SJSA1 (cell line): ENCODE measurements at places on chromosomes 2 and 18. TPM values are rescaled to one million over a fixed set of nuclear protein-coding genes. Genes with fewer than 3 reads are reported as not detected.
A peak's percentile ranks its signal among the peaks of the same experiment; 100 is the strongest.

Gene NCKAP5
- 1.2 and 2.5 TPM in 2 replicates for total RNA-seq

Gene HS1BP3
- 17.2 and 32.3 TPM in 2 replicates for total RNA-seq

Gene LYPD6B
- 35.7 and 43.3 TPM in 2 replicates for total RNA-seq

Gene PRKAG3
- not detected in 2 replicates for total RNA-seq

DNA sequence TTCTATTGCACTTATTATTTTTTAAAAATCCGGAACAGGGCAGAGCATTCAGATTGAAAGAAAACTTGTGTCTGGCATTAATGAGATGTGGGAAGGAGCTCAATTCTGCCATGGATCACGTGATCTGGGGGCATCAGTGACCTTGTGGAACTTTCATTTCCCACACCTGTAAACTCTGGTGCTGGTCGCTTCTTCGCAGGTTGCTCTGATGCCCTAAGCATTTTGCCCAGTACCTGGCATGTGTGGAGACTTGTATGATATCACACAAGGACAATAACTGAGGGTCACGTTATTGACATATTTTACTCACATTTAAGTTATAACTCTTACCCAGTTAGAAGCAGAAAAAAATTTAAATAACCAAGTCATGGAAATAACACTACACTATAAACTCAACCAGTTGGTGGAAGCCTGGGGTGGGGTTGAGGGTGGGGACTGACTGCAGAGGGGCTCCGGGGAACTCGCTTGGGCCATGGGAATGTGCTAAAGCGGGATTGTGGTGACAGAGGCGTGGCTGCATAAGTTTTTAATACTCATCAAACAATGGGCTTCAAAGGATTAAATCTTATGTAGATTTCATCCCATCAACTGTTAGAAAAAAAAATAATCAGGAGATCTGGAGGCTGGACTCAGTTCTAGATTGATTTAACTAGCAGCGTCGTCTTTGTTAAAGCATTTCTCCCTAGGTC, 36.5 kb downstream of the ST3GAL5 start:
- H3K36me3 ChIP-seq, result peaks cover 65% of the 10 kb centered on the region
- no peak overlapping the region for H3K4me3 ChIP-seq
- peak; percentile 16 for DNase-seq
- H3K27me3 ChIP-seq, result no peaks in the 10 kb centered on the region

- H3K27ac ChIP-seq, result no peak overlapping the region
- no peaks in the 10 kb centered on the region for H3K4me1 ChIP-seq
- no peaks in the 10 kb centered on the region for H3K36me3 ChIP-seq
- no peaks in the 10 kb centered on the region for H3K27me3 ChIP-seq
- DNase-seq, result no peak
Measured at GRCh38 chr18:29041976-29042375, 865.0 kb upstream of the CDH2 start.

GRCh38 chr18:66534110-66534509, 69.8 kb downstream of the CDH19 start:
- H3K36me3 ChIP-seq, result no peaks in the 10 kb centered on the region
- no peaks in the 10 kb centered on the region for H3K4me1 ChIP-seq
- no peak overlapping the region for H3K27ac ChIP-seq

DNA sequence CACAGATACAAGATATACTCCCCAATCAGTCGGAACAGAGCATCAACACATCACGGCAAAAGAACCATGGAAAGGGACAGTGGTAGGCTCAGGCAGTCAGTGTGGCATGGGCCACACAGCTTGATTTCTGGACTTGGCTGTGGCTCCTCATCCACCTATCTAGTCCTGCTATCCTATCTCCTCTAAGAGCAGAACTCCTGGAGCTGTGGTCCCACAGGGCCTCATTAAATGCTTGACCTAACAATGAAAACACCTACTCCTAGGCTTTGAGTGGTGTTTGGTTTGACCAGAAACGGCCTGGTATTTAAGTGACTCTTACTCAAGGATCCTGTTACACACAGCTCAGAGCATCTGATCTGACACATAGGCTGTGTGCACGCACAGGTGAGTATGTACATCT, 33.6 kb upstream of the SMAD2 start:
- no peaks in the 10 kb centered on the region for H3K36me3 ChIP-seq
- no peak for DNase-seq
- no peak overlapping the region for H3K4me3 ChIP-seq

GRCh38 chr2:44612276-44612675, 250.5 kb downstream of the CAMKMT start:
- H3K27ac ChIP-seq, result no peak overlapping the region
- no peak for DNase-seq
- no peaks in the 10 kb centered on the region for H3K36me3 ChIP-seq
- no peaks in the 10 kb centered on the region for H3K4me1 ChIP-seq
- no peak overlapping the region for H3K4me3 ChIP-seq
